Common myeloid progenitor, CD34-positive (primary cell): ENCODE measurements at places on chromosomes 6 and 20.
A peak's percentile ranks its signal among the peaks of the same experiment; 100 is the strongest.

DNA sequence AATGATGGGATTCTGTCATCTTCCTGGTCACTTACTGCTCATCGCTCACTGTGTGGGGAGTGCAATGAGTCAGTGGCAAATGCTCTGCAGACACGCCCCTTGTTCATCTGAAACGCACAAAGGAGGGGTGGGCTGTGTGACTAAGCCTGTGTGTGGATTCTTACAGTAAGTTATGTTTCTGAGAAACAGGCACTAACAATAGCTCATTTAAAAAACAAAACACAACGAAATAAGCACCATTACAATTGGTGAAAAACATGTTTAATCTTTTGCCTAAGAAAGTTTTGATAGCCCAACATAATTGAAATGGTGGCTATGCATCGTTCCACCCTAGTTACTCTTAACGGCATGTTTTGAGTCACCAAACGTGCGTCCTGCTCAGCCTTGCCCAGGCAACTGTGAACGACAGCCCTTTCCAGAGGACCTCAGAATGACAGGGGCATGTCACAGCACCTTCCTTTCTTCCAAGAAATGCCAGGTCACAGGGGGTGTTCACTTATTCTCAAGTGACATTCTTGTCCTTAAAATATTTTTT is 118.4 kb upstream of the SGK1 start:
- no peak for DNase-seq

GRCh38 chr20:63573647-63574131 is 350 bp downstream of the HELZ2 start:
- DNase-seq: no peak

GRCh38 chr20:44489931-44490330 is 14.3 kb downstream of the TTPAL start:
- DNase-seq: no peak

- no peak for DNase-seq
These were observed 27.9 kb downstream of the GFRA4 start for GRCh38 chr20:3635346-3635745.

- DNase-seq: peak; percentile 24
These were observed 31.7 kb upstream of the CST1 start for GRCh38 chr20:23782366-23782983.

DNA sequence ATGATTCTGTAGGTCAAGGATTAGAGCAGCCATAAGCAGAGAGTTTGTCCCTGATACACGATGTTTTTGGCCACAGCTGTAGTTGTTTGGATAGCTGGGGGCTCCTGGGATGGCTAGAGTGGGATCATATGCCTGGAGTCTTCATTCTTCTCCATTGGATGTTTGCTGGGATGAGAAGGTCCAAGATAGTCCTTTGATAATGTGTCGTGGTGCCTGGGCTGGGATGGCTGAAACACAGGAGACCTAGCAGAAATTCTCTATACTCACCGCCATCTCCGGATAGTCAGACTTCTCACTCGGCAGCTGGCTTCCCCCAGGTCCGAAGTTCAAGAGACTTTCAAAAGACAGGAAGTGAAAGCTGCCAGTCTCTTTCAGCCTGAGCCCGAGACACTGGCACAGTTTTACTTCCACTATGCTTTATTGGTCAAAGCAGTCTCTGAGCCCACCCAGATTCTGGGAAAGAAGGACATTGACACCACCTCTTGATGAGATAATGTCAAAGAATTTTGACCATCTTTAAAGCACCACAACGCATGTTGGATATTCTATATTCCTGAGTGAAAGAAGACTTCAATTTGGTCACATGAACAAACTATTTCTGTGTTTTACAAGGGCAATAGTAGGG is 16.0 kb downstream of the MARCKS start:
- DNase-seq: no peak

DNA sequence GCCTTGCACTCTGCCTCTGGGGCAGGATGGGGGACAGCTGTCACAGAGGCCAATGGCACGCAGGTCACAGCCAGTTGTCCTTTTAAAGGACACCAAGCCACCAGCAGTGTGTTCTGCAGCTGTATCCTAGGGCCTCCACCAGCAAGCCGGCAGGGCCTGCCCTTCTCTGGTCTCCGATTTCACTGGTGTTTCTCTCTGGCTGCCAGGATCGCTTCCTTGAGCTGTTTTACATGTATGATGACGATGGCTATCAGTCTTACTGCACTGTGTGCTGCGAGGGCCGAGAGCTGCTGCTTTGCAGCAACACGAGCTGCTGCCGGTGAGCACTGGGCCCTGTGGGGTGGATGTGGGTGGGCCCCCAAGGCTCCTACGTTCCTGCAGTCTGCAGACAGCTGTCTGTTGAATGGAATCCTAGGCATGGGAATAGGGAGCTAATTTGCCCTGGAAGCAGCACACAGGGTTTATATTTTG is 22.7 kb upstream of the MAPRE1 start:
- no peak for DNase-seq

DNA sequence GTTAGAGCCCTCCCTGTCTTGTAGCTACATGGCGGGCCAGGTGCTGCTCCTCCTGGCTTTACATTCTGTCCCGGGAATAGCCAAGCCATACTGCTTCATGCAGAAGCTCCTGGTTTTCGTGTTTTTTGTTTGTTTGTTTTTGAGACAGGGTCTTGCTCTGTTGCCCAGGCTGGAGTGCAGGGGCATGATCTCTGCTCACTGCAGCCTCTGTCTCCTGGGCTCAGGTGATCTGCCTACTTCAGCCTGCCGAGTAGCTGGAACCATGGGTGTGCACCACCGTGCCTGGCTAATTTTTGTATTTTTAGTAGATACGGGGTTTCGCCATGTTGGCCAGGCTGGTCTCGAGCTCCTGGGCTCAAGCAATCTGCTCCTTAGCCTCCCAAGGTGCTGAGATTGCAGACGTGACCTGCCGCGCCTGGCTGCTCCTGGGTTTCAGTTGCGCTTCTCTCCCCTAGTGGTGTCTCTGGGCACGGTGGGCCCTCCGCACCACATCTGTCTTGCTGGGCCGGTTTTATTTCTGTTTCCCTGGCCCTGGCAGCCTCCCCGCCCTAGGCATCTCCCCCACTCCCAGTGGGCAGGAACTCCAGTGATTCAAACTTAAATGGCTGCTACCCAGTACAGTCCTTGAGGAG is 12.9 kb downstream of the CDYL start:
- DNase-seq: no peak

DNA sequence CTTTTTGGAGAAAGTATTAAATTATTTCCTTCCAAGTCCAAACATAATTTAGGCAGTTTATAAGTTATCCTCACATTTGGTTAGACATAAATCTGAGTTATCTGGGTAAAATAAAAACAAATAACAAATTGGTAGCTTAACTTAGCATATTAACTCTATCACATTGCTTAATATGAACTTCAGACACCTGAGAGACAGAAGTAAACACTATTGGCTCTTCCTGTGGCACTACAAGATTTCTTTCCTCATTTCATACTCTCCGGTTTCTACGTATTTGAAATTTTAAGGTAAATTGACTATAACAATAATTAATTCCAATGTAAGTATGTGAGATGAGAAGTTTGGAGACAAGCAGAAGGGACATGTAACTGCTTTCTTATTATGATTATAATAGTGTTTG is 106.8 kb downstream of the TRMT11 start:
- DNase-seq: no peak

DNA sequence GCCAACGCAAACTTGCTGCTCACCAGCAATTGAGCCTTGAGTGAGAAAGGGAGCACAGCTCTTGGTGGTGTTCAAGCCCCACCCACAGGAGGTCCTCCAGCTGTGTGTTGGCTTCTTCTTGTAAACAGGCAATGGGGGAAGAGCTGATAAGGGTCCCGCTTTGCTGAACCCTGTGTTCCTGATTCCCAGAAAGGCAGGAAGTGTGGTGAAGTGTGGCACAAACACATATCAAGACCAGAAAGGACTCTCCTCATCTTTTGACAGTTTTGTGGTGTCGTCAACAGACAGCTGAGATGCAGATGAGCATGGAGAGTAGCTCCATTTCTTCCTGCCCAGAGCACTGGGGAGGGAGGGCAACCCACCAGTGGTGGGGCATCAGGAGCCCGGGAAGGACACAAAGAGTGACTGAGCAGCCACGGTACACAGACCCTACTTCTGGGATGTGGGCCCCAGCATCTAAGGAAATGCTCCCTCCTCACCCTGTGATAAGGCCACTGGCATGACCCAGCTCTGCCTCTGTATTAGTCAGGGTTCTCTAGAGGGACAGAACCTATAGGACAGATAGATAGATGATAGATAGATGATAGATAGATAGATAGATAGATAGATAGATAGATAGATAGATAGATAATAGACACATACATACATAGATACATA is 188.9 kb upstream of the TAB2 start:
- DNase-seq: peak; percentile 84

GRCh38 chr6:41659935-41660334 is 21.7 kb downstream of the MDFI start:
- DNase-seq: peak; percentile 66

DNA sequence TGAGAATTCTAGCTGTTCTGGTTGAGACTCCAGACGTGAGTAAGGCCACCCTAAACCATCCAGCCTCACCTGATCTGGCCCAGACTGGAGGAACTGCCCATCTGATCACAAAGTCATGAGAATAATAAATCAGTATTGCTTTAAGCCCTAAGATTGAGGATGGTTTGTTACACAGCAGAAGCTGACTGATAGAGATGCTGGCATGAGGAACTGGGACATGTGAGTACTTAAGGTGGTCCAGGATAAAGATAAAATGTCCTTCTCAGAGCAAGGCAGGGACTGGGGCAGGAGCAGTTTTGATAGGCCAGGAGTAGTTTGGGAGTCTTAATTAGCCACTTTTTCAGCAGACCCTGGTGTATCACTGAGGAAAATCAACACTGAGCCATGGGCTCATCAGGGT is 6.8 kb downstream of the GTSF1L start:
- DNase-seq: no peak

- DNase-seq: no peak
These were observed 177.4 kb upstream of the PLN start for GRCh38 chr6:118370722-118371121.

- peak; percentile 2 for DNase-seq
These were observed 34.3 kb downstream of the LRRC1 start for GRCh38 chr6:53828966-53829697.

DNA sequence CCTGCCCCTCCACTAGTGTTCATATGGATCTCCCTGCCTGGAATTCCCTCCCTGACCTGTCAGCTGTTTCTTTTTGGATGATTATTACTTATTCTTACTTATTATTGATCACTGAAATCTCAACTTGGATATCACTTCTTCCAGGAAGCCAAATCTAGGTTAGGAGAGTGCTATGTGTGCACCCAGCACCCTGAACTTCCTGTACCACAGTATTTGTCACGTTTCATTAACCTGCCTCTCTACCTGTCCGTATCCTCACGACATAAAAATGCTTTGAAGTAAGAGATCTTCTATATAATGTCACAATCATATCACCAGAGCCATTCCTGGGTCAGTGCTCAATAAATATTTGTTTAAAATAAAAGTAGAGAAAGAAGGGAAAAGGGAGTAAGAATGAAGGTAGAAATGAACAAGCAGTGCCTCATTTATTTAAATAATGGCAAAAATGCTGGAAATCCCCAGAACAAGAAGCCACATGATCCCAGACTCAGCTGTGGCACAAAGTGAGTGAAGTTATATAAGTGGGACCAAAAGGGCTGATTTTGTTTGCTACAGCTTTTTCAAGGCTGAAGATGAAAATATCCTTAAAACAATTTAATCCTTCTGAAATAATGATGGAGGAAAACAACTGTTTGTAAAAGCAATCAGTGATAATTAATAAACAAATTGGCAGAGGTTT is 88.0 kb upstream of the MANEA start:
- no peak for DNase-seq

DNA sequence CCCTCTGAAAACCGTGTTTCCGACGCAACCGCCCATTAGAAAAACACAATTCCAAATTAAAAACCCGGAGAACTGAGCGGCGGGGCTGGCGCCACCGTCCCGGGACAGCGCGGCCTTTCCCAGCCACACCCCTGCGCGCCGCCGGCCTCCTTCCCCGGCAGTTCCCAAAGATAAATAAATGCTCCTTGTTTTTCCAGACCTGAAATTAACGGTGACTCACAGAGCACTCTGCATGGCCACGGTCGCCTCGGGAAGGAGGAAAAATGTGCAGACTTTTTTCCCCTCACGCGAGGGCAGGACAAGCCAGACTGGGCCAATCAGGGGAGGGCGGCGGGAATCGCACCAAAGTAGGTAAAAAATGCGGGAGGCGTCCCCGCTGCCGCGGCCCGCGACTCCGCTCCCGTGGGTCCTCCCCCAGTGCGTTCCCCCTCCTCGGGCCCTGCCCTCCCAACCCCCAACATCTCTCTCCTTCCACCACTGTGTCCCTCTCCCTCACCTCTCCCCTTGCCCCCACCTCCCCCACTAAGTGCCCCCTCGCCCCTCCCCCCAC is 828 bp upstream of the DSTN start:
- DNase-seq: peak; percentile 6

DNA sequence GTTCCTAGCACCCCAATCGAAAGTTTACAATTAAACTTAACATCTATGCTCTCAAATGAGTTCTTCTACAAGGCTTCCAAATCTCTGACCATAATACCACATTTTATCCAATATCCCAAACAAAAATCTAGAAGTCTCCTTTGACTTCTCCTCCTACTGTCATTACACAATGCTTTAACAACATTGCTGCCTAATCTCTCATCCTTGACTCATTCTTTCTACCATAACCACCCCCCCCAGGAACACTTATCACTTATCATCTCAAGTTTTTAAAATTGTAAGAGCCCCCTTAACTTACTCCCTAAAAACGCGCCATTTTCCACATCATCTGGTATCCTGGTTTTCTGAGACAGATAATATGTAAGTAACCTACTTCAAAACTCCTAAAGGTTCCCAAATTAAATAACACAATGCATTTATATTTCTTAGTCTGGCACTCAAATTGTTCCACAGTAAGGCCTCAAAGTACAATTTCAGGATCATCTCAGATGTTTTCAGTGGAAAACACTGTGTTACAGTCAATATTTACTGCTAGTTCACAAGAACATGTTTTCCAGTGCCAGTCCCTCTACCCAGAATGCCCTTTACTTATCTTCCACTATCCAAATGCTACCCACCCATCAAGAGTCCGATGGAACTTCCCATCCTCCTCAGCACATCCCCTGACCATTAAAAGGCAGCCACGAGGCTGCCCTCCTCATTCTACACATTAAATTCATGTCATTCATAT is 308.2 kb upstream of the THEMIS start:
- DNase-seq: no peak

DNA sequence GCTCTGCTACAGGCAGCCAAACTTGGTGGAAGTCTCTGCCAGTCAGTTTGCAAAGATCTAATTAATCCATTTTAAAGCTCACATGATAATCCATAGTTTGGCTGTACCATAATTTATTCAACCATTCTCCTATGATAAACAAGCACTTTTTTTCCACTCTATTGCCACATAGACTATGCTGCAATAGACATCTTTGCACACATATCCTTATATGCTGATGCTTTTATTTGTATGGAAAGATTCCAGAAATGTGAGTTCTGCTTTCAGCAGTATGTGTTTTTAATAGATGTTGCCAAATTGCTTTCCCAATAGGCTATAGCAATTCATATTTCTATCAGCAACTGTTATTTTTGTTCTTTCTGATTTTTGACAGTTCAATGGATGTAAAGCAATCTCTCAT is 628.0 kb downstream of the KIF16B start:
- no peak for DNase-seq

GRCh38 chr6:40556023-40556422 is 31.1 kb downstream of the LRFN2 start:
- DNase-seq: no peak
